Fibroblast of gingiva (primary cell): ENCODE measurements at places on chromosomes 7 and 10.

GRCh38 chr7:124042826-124043225 lies 10.0 kb upstream of the TMEM229A start:
- DNase-seq, result no peak

DNA sequence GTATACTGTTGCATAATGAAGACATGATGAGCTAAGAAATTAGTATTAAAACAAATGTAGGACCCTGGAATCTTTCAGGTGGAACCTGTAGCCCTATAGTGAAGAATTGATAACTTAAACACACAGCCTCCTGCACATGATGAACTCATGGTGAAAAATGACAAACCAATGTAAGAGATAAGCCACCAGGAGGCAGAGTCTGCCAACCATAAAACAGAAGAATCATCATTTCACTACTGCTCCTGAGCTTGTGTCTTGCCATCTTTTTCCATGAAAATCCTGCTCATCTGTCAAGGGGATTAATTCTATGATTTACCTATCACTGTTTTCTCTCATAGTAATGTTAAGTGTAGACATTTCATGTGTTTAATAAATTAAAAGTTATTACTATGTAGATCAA lies 363.9 kb downstream of the MALRD1 start:
- peak; percentile 30 for DNase-seq

- no peak for DNase-seq
Measured at GRCh38 chr7:72190919-72191318, 221.2 kb downstream of the CALN1 start.

- no peak for DNase-seq
Measured at GRCh38 chr7:66088861-66089838, 13.5 kb downstream of the ASL start.

- no peak for DNase-seq
Measured at GRCh38 chr7:2247141-2247995, 5.3 kb downstream of the NUDT1 start.

DNA sequence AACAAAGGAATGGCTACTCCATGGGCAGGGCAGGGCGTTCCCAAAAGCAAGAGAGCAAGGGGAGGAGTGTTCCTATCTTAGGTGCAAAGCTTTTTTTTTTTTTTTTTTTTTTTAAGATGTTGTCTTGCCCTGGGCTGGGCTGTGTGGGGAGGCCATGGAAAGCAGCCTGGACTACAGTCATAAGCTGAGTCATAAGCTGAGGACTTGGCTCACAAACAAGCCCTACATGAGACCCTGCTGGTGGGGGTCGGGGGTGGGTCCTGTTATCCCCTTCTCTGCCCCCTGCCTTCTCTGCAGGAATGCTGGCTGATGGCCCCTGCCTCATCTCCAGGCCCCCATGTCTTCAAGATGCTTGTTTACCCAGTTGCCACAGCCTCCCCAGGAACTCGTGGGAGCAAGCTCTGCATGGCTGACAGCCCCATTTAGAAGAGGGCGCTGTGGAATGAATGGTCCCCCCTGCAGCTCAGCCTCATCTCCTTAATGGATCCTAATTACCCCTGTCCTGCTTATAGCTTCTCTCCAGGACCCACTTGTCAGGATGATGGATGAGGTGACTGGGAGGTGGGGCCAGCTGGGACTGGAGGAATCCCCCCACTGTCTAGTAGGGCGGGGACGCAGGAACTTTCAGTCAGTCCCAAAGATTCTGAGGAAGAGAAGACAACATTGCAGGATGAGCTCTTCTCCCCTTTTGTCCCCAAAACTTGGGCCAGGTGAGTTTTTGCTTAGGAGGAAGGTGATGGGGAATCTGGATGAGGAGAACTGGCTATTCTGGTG lies 340.8 kb upstream of the PODXL start:
- DNase-seq, result no peak

- DNase-seq, result no peak
Measured at GRCh38 chr10:133343558-133343957, 3.6 kb upstream of the PRAP1 start.

GRCh38 chr7:77687747-77688144 lies 8.5 kb upstream of the RSBN1L start:
- no peak for DNase-seq

DNA sequence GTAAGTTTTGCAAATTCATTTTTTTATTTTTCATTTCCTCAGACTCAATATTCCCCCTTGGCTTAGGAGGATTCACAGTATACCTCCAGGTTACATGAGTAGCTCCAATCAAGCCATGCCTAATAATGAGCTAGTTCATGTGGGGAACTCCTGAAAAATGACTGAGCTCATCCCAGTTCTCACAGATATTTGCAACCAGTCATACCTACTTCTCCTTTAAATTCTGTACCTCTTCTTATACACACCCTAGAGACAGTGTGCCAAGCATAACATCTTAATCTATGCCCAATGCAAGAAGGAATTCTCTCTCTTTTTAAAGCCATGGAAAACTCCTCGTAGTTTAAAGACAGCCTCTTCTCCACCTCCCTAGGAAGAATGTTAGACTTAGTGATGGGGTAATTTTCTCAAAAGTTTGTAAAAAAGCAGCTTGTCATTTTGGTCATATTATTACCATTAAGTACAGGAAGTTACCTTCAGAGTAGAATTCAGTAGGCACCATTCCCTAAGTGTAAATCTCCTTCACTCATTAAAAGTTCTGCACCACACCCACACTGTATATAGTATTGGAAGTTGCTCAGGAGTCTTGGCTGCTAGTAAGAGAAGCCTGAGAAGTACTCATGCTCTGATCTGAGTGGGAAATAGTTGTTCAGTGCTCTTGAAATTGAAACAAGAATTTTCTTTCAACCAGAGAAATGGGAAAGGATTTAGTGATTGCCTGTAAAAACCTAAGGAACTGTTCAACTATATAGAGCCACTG lies 72.7 kb downstream of the PTPRZ1 start:
- DNase-seq, result no peak

GRCh38 chr7:29607889-29608288 lies 44.3 kb downstream of the PRR15 start:
- no peak for DNase-seq

GRCh38 chr10:109889867-109890266 lies 33.4 kb downstream of the XPNPEP1 start:
- peak; percentile 41 for DNase-seq

DNA sequence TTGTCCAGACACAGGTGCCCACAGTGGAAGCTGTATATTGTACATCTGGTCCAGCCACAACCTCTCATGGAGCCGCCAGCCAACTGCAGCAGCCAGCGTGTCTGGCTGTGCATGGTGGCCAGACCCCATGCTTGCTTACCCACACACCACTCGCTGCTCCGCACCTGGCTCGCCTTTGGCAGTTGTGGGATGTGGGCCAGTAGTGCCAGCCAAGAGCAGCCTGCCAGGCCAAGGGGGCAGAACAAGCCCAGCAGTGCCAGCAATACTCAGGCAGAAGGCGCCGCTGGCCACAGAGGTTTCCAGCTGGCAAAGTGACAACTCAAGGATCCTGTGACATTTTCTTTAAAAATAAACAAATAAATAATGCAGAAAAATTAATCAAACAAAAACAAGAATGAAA lies 11.7 kb upstream of the TMEM243 start:
- DNase-seq, result no peak

DNA sequence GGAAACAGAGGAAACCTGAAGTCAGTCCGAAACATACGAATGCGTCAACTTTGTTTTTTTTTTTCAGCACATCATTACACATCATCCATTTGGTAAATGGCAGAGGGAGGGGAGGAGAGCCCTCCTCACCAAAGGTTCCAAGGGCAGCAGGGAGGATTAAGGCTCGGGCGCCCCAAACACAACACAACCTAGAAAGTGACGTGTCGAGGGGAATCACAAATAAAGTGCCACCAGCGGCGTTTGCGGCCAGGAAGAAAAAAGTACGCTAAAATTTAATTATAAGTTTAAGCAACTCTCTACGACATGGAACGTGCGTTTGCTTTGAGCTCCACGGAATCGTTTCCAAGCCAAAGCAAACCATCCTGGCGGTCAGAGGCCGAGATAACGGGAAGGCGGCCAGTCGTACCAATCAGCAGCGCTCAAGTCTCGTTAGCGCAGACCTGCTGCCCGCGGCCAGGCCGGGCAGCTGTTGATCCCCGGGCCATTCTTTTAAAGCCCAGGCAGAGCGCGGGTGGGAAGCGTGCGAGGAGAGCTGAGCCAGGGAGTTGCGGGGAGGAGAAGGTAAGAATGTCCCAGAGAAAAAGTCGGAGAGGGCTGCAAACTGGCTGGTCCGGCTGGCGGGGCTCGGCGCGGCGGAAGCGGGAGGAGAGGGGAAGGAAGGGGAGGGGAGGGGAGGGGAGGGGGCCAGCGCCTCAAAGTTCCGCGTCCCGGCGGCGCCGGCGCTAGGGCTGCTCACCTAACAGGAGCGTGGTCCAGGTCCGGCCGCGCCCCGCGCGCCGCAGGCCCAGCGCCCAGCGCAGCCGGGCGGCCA lies 719 bp downstream of the DPY19L1 start:
- DNase-seq, result peak; percentile 68

DNA sequence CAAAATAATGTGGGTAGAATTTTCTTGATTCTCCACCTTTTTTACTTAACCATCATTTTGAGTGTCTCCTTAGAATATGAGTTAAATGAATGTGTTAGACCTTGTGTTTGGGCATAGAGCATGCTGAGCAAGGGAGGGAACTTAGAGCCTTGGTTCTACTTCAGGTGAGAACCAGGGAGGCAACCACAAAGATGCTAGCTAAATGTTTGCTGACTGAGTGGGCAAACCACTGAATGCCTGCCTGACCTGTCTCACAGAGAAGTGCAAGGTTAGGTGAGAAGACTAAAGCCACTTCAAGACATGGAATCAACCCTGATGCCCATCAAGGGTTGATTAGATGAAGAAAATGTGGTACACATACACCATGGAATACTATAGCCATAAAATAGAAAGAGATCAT lies 242.6 kb upstream of the ZNF32 start:
- no peak for DNase-seq

GRCh38 chr10:111102359-111102837 lies 25.6 kb downstream of the ADRA2A start:
- DNase-seq, result no peak

DNA sequence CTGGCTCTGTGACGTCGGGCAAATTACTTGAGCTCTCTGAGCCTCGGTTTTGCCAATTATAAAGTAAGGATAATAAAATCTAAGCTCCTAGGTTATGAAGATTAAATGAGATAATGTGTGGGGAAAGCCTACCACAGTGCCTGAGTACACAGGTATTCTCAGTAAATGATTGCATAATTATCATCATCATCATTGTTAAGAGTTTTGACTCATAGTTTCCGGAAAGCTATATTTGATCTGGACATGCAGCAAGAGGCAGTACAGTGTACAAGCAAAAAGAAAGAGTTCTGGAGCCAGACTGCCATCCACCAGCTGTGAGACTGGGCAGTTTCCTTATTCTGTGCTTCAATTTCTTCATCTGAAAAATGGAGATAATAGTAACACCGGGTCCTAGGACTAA lies 155.6 kb upstream of the YAE1 start:
- DNase-seq, result no peak

DNA sequence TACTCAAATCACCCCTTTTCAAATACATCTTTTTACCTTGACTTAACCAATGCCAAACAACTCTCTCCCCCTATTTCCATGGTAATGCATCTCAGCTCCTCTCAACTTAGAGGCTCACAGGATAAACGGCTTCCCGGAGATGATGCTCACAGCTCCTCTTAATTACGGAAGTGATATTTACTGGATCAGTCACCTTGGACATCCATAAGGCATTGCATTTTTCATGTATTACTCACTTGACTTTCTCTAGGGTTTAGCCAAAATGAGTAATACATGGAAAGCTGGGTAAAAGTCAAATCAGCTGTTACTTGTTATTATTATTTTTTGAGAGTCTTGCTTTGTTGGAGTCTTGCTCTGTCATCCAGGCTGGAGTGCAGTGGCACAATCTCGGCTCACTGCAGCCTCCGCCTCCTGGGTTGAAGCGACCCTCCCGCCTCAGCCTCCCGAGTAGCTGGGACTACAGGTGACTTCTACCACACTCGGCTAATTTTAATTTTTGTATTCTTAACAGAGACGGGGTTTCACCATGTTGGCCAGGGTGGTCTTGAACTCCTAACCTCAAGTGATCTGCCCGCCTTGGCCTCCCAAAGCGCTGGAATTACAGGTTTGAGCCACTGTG lies 73.3 kb upstream of the RHEB start:
- peak; percentile 88 for DNase-seq

DNA sequence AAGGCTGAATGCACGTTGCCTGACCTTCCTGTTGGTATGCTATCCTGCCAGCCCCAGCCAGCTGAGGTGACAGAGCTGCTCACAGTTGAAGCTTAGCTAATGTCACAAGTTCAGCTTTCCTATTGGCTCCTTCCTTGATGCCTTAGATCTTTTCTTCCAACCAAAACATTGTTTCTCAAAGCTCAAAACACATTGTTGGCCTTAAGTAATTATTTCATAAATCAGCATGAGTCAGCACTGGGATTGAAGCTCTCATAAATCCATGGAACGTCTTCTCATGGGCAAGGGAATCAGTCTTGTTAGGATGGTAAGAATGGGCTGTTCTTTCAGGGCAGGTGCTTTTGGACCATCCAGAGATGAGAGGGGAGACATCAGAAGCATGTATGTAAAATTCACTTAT lies 128.1 kb upstream of the SAMD8 start:
- DNase-seq, result peak; percentile 13

- DNase-seq, result no peak
Measured at GRCh38 chr7:84949501-84949900, 237.4 kb downstream of the SEMA3D start.

GRCh38 chr10:80275135-80275498 lies 14.3 kb downstream of the MAT1A start:
- DNase-seq, result no peak

GRCh38 chr10:67955614-67956013 lies 71.2 kb downstream of the SIRT1 start:
- no peak for DNase-seq

- DNase-seq, result no peak
Measured at GRCh38 chr10:103651783-103652476, 158.4 kb downstream of the NEURL1 start.

GRCh38 chr7:144955422-144955821 lies 119.6 kb upstream of the TPK1 start:
- no peak for DNase-seq

DNA sequence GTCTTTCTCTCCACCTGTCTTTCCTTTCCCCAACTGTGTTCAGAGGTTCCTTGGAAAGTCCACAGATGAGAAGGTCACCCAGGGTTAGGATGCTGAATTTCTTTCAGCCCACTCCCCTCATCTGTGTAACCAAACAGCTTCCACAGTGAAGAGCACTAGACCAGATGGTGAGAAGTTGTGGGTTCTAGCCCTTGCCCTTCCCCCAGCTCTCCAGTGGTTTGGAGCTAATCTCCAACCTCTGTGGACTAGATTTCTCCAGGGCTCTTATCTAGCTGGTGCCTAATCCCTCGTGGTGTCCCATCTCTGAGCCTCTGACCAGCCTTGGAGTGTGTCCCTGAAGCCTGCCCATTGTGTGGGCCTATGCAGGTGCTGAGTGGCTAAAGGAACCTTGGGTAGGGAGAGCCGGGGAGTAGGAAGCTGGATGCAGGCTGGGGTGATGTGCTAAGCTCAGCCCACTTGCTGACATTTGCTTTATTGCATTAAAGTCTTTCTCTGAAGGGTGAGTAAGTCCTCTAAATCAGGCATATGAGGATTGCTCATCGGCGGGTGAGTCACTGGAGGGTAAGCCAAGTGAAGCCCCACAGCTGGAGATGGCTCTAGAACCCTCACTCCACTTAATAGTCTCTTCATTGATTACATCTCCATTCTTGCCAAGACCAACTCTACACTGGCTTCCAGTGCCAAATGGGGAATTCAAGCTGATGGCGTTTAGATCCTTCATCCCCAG lies 14.9 kb downstream of the DUSP5 start:
- DNase-seq, result peak; percentile 79
